ENCODE measurements at places on chromosomes 6 and 20.

GRCh38 chr6:18595774-18596530 lies 208.8 kb downstream of the RNF144B start:
- DNase-seq, result no peak

DNA sequence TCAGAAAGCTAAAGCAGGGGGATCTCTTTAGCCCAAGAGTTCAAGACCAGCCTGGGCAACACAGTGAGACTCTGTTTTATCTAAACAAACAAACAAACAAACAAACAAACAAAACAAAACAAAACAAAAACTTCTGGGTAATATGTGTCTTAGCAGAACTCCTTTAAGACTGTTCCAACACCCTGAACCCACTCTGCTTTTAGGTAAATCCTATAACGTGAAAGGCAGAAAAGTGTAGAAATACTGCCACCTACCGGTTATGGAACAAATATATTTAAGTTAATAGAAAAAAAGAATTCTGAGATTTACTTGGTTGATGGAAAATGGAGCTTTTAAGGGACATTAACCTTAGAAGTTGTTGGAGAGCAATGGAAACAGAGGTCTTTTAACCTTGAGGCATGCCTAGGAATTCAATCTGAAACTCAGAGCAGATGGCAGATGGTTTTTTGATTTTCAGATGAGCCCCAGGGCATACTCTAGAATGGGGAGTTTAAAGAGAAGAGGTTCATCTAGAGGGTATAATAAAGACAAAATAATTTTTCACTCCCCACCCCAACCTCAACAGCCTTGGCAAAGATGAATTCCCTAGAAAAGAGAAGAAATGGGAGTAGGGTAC lies 38.5 kb downstream of the SOD2 start:
- DNase-seq, result peak; percentile 17

DNA sequence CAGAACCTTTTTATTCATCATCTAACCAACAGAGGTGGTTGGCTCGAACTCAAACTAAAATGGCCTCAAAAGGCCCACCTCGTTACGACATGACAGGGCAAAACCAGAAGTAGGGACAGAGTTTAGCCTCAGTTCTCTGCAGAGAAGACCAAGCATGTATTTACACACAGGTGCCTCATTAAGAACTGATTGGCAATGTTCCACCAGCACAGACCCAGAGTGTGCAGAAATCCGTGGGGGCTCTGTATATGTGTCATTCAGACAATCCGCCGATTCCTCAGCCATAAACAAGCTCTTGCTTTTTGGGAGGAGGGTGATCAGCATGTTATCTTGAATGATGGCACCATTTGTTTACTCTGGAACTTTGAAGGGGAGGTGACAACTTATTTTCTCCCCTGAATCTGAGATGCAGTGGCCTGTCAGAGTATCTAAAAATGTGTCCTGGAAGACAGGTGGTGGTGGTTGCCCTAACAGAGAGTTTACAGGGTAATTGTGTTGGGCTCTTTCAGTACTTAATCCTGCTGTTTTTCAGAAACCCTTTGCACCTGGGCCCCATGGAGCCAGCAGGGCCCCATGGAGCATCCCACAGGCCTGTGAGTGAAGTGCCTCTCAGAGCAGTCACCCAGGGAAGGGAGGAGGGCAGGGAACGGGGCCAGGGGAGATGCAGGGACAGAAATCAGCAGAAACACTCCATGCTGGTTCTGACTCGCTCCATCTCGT lies 29.1 kb upstream of the C20orf203 start:
- DNase-seq, result no peak

DNA sequence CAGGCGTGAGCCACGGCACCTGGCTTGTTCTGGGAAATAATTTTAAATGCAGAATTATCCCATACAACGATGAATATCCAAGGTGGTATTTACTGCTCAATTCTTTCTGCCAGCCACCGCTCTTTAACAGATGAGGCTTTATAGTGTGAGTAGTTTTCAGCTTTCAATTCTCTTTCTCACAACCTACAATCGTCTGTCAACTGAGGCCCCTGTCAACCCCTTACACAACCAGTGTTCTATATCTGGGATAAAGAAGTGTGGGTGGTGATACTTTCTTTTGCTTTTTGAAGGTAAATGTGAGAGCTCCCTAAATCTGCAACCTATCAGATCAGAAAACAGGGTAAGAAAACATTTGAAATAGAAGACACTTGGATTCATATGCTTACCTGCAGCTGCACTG lies 22.5 kb downstream of the STAU1 start:
- no peak for DNase-seq

GRCh38 chr20:48714764-48715163 lies 113.0 kb downstream of the PREX1 start:
- no peak for DNase-seq

DNA sequence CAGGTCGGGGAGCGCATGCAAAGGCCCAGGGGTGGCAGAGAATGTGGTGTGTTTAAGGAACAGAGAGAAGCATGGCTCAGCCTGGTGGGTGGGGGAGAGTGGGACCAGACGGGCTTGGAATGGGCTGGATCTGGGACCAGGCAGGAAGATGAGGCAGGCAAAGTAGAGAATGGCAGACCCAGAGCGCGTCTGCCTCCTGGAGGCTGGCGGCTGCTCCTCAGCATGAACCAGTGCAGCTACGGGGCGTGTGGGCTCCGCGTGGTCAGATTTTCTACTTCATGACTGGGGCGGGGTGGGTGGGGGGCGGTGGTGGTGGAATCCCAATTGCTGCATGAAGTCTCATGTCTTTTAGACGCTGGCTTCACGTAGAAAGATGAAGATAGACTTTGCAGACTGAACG lies 135.6 kb downstream of the TFAP2C start:
- no peak for DNase-seq

DNA sequence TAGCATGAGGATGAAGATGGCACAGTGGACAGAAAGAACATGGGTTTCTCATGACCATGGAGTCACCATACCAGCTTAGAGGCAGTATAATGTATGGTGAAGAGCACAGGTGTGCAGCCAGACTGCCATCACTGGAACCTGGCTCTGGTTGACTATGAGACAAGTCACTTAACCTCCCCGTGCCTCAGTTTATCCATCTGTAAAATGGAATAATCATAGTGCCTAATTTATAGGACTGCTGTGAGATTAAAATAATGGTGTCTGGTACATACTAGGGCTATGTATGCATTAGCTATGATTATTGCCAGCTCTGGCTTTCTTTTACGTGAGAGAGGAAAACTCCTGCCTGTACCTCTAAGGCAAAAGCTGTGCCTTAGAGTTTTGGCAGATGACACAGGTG lies 19.4 kb downstream of the SLC35B3 start:
- DNase-seq, result no peak

GRCh38 chr6:158892266-158892665 lies 73.1 kb upstream of the EZR start:
- no peak for DNase-seq

- DNase-seq, result no peak
Observed at GRCh38 chr6:166957805-166958076, 1.4 kb upstream of the RNASET2 start.

GRCh38 chr6:19715167-19715551 lies 122.0 kb upstream of the ID4 start:
- no peak for DNase-seq

DNA sequence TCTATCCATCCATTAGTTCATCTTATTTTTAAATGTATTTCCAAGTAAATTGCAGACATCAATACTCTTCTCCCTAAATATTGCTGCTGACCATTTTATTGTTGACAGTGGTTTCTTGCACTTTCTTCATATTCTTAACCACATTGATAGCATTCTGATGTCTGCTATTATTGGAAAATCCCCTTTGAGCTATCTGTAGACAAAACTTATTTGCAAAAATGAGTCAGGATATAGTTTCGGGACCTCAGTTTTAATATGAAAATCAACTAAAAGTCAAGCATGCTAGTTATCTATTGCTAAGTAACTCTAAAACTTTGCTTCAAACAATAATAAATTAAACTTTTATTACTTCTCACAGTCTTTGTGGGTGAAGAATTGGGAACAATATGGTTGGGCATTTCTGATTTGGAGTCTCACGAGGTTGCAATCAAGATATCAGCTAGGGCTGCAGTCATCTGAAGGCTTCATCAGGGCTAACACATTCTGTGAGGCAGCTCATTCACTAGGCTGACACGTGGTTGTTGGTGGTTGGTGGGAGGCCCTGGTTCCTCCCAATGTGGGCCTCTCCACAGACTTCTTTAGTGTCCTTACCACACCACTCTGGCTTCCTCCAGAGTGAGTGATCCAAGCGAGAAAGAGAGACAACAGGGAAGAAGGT lies 32.7 kb downstream of the CD109 start:
- no peak for DNase-seq

DNA sequence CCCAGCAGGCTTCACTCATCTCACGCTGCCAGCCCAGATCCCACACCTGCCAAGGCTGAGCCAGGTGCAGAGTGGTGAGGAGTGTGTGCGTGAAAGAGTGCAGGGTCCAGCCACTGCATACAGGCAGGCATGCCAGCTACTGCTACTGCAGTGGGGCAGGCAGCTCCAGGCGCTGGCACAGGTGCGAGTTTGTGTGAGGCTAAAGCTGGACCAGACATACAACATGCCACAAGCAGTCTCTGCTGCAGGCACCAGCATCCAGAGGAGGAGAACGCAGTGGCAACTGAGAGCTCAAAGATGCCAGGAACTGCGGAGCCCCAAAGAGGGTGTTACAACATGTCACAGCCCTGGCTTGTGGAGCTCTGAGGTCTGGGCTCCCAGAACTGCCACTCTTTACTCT lies 149.8 kb downstream of the EYS start:
- no peak for DNase-seq

DNA sequence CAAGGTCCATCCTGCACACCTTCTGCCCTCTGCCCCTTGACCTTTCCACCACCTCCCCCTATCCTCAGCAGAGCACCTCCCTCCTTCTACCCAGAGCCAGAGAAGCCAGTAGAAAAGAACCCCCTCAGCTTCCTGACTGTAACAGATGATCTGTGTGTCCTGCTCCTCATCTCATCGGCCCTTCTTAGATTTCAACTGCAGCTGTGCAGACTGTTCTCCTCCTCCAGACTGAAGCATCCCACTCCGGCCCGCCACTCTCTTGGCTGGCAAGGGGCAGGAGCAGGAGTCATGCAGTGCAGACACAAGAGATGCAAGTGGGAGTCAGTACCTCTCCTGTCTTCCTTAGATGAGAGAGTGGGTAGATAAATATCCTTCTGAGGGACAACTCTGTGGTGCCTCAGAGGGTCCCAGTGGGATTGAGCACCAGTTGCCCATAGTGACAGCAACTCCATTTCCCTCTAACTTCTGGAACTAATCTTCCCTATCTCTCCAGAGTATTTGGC lies 163.5 kb upstream of the MLN start:
- no peak for DNase-seq

All from bone marrow (tissue), 2 donors.